Suppressor macrophage (primary cell): ENCODE measurements at places on chromosomes 3 and 15.

DNA sequence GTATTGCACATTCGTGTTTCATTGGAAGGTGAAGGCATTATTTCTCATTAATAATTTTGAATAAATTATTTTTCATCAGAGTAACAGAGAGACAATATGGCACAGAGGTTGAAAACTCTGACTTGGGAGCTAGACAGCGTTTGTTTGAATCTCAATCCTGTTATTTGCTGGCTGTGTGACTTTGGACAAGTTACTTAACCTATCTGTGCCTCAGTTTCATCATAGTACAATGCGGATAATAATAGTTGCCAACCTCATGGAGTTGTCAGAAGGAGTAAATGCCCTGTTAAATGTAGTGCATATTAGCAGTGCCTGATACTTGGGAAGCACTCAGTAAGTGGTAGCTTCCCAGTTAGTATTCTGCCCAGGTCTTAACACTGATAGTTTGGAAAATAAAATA, 151.7 kb downstream of the SPATA16 start:
- DNase-seq = no peak

DNA sequence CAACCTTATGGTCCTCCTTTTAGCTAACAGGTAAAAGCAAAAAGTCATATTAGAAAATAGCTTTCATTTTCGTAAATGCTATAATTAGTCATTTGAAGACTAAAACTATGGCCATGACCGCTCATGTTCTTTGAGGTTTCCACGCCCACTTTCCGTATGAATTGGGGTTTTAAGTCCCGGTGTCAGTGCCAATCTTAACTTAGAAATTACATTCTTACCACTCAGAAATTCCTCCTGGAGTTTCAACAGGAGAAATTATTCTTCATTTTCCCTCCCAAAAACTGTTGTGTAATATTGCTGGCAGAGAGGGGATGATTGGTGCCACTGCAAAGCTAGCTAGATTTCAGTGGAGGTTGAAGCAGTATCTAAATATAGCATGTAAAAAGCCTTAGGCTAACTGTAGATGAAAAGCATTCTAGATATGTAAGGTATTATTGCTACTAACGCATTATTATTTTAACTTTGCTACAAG, 71.0 kb upstream of the MDFIC2 start:
- DNase-seq = no peak

DNA sequence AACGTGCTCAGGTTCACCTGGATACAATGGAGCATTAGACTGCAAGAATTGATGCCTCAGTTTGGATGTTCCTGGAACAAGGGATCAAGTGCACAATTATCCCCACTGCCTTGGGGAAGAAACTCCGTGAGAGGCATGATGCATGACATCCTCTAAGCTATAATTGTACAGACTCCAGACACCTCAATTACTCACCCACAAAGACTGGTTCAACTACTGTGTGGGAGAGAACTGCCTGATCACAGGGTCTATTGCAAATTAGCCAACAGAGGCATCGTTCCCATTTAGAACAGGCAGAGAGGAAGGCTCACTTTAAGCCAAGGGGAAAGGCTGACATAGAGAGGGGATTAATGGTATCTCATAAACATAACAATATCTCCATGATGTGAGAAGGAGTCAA, 43.5 kb downstream of the ARRDC4 start:
- peak; percentile 17 for DNase-seq

GRCh38 chr15:41042851-41043250, 73.2 kb downstream of the INO80 start:
- no peak for DNase-seq

DNA sequence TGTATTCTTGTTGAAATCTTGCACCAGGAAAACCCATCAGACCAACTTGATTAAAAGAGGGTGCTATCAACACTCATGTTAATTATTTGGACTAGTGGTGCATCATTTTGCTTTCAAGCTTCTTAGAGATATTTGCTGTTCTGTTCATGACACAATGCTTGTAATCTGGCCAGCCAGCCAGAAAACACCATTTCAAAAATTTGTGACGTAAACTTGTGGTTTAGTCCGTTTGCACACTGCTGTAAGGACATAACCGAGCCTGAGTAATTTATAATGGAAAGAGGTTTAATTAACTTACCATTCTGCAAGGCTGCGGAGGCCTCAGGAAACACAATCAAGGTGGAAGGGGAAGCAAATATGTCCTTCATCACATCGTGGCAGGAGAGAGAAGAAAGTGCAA, 374.3 kb upstream of the TGFBR2 start:
- DNase-seq = no peak

DNA sequence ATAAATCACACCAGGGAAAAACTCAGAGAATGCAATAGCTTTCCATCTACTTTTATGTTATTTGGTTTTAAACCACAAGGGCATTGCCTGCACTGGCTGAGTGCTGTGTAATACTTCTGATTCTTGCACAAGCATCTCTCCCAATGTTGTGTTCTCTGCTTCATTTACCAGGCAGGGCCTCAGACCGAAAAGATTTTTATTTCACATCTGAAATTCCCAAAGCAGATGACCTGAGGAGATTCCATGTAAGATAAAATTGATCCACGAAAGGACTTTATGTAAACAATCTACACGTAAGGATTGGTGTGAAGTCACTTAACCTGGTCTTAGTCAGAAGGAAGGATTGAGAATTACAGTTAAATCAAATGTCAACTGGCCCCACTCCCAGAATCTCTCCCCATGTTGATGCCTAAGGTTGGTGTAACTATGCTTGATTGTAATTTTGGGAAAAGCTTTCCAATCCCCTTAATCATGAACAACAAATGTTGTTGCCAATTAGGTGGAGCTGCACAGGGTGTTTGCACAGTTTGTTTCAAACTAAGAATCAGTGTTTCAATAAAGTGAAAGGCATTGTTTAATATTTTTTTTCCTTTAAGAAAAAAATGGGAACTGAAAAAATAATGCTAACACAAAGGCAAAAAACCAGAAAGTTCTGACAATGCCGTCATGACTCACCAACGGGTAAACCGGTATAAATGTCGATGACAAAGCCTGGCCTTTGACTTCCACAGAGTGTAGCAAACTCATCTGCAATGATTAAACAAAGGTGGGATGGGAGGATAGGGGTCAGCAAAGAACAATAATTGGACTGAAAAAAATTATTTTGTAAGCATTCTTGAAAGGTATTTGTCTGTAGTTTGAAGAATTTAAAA, 128.6 kb downstream of the DUT start:
- peak; percentile 6 for DNase-seq

DNA sequence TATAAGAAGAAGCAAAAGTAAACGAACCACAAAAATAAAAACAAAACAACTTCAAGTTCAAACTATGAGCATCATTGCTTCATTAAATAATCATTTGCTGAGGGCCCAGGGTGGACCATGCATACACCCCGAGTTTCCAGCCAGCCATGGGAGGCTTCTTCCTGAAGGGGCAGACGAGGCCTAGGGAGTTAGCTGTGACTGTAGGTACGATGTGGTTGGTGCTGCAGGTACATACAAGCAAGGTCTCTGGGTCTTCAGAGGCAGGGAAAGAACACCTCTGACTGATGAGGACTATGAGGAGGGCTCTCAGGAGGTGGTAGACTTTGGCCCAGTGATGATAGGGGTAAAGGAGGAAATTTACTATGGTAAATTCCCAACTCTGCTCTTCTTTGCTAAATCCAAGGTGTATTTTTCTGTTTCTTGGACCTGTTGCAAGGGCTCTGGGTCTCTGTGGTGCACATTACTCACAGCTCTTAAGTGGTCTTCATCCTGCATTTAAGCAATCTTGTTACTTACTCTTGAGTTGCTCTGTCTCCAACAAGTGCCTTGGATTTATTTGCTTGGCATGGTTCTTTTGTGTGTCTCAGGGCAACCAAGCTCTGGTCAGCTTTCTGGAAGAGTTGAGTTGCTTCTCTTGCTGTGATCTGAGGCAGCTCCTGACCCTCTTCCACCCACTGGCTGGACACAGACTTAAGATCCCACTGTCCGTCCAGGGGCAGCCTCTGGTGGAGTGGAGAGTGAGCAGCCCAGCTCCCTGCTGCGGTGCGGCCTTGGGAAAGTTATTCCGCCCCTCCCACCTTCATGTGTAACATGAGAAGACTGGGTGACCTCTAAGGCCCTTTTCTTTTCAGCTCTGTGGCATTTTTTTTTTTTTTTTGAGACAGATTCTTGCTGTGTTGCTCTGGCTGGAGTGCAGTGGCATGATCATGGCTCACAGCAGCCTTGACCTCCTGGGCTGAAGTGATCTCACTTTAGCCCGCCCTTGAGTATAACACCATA, 56.1 kb upstream of the KIF23 start:
- DNase-seq = no peak

DNA sequence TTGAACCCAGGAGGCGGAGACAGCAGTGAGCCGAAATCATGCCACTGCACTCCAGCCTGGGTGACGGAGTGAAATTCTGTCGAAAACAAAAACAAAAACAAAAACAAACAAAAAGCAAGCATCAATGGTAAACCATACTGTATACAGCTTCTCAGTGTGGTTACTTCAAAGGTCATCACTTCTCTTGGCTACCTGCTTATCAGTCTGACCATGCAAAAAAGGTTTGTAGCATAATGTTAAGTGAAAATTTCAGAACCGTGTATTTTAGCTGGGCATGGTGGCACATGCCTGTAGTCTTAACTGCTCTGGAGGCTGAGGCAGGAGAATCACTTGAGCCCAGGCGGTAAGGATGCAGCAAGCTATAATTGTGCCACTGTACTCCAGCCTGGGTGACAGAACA, 4.2 kb downstream of the UBXN7 start:
- DNase-seq = no peak

GRCh38 chr3:184354121-184354728, 7.2 kb downstream of the CLCN2 start:
- peak; percentile 34 for DNase-seq

- peak; percentile 3 for DNase-seq
Observed at GRCh38 chr3:130480736-130481135, 36.2 kb upstream of the COL6A6 start.

- DNase-seq = no peak
Observed at GRCh38 chr3:153165261-153165681, 3.2 kb downstream of the RAP2B start.

DNA sequence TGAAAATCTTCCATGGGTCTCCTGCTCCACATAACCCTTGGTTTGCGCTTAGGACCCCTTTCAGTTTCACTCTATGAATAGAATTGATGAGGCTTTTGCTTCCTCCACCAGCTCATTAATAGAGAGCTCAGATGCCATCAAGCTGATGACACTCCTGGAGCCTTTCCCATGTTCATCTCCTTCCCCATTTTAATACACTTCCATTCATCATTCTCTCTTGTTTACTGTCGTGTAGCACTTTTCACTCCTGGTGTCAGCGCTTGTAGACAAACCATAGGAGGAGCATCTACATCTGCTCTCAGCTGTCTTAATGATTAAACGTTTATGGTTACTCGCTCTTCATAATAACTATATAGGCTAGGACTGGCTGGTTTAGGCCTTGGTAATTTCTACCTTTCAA, 363.5 kb downstream of the EPHB1 start:
- no peak for DNase-seq

DNA sequence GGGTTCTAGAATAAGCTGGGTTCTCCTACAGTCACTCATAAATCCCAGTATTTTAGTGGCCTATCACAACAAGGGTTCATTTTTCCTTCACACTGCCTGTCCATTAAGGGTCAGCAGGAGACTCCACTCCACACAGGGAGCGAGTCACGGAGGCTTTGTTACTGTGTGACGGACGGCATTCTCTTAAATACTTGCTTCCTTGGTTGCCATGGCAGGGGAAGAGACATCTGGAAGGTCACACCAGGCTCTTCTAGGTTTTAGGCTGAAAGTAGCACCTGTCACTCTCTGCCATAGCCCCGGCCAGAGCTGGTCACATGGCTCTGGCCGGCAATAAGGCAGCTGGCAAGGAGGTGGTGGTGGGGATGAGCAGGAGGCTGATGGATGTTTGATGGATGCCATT, 89.4 kb upstream of the ANKRD34C start:
- no peak for DNase-seq

DNA sequence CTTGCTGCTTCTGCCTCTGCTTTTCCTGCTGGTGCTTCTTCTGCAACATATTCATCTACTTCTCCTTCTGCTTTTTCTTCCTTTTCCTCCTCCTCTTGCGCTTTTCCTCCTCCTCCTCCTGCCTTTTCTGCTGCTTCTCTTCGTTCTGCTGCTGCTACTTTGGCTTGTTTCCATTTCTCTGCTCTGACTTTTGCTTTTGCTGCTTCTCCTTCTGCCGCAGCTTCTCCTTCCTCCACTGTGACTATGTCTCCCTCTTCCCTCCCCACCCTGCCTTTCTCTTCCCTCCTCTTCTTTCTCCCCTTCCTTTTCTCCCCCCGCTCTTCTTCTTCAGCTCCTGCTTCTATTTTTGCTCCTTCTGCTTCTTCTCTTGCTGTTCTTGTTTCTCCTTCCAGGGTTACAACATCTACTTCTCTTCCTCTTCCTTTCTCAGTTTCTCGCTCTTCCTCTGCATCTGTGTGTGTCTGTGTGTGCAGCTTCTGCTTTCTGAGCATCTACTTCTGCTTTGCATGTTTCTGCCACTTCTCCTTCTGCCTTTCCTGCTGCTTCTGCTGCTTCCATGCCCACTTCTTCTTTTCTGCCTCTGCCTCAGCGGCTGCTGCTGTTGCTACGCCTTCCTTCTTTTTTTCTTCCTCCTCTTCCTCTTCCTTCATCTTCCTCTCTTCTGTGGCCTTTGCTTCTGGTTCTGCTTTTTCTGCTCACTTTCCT, 51.4 kb downstream of the FAM43A start:
- DNase-seq = peak; percentile 77

DNA sequence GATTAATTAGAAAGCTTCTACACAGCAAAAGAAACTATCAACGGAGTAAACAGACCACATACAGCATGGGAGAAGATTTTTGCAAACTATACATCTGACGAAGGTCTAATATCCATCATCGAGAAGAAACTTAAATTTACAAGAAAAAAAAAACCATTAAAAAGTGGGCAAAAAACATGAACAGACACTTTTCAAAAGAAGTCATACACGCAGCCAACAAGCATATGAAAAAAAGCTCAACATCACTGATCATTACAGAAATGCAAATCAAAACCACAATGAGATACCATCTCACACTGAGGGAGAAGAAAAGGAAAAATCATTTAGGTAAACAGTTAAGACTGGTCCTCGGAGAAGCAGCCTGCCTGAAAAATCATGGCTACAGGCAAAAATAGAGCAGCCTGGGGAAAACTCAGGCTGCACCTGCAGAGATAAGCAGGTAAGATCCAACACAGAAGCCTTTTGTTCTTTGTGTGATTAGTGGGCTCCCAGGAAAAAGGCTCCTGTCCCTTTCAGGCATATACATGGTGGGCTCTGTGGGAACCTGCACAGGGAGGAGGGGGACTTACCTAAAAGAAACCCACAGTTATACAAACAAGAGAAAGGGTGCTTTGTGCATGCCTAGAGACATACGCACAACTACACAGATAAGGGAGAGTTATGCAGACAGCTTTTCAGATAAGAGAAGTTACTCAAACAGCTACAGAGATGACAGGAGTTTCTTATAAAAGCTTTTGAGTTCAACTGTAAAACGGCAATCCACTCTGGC, 49.3 kb downstream of the C3orf70 start:
- no peak for DNase-seq

- DNase-seq = no peak
Observed at GRCh38 chr3:143311096-143311495, 191.5 kb downstream of the CHST2 start.

- no peak for DNase-seq
Observed at GRCh38 chr15:68470976-68471375, 39.0 kb upstream of the ITGA11 start.
